ENCODE measurements at places on chromosomes 1 and 21.

DNA sequence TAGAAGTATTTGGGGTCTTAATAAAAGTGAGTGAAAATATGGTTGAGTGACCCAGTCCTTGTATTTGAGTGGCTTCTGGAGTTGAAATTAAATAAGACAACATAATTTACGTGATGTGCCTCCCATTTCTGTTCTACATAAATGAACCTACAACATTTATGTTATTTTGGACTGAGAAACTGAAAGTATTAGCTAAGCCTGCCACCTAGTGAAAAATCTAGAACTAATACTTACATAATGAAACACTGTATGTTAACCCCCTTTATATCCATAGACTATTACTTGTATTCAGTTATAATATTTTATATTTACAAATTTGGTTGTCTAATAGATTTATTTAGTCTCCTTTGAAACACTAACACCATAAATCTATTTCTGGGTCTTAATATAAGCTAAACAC is 298.9 kb downstream of the KCNT2 start:
- H3K27ac ChIP-seq = no peak overlapping the region
- no peak for DNase-seq
- H3K27me3 ChIP-seq = no peaks in the 10 kb centered on the region
- no peak overlapping the region for H3K4me3 ChIP-seq

DNA sequence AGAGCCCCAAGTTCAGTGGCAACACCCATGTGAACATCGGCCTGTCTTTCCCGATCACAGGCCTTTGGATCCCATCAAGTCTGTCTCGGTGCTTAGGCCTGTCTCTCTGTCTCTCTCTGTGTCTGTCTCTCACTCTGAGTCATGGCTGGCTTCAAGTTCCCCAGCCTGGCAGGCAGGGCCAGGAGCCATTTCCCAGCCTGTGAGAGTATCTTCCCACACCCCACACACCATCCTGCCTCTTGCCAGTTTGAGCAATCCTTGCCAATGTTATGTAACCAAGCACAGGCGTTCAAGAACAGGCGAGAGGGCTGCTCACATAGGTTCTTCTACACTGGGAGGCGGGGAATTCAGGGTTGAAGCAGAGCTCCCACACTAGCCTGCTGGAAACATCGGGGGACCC is 70.0 kb upstream of the TMEM51 start:
- no peak overlapping the region for H3K27ac ChIP-seq
- no peak for DNase-seq
- H3K4me1 ChIP-seq = no peaks in the 10 kb centered on the region
- H3K27me3 ChIP-seq = peaks cover 8% of the 10 kb centered on the region
- no peaks in the 10 kb centered on the region for H3K36me3 ChIP-seq
- H3K4me3 ChIP-seq = no peak overlapping the region

- DNase-seq = no peak
- peaks cover 65% of the 10 kb centered on the region for H3K36me3 ChIP-seq
- no peaks in the 10 kb centered on the region for H3K27me3 ChIP-seq
- H3K27ac ChIP-seq = no peak overlapping the region
- H3K4me3 ChIP-seq = no peak overlapping the region
These were observed 41.6 kb upstream of the GUCA2A start for GRCh38 chr1:42206164-42206563.

- no peak overlapping the region for H3K27ac ChIP-seq
- peaks cover 10% of the 10 kb centered on the region for H3K36me3 ChIP-seq
- H3K4me3 ChIP-seq = no peak overlapping the region
- H3K4me1 ChIP-seq = peaks cover 20% of the 10 kb centered on the region
These were observed 19.4 kb downstream of the ZBTB40 start for GRCh38 chr1:22471078-22471477.

DNA sequence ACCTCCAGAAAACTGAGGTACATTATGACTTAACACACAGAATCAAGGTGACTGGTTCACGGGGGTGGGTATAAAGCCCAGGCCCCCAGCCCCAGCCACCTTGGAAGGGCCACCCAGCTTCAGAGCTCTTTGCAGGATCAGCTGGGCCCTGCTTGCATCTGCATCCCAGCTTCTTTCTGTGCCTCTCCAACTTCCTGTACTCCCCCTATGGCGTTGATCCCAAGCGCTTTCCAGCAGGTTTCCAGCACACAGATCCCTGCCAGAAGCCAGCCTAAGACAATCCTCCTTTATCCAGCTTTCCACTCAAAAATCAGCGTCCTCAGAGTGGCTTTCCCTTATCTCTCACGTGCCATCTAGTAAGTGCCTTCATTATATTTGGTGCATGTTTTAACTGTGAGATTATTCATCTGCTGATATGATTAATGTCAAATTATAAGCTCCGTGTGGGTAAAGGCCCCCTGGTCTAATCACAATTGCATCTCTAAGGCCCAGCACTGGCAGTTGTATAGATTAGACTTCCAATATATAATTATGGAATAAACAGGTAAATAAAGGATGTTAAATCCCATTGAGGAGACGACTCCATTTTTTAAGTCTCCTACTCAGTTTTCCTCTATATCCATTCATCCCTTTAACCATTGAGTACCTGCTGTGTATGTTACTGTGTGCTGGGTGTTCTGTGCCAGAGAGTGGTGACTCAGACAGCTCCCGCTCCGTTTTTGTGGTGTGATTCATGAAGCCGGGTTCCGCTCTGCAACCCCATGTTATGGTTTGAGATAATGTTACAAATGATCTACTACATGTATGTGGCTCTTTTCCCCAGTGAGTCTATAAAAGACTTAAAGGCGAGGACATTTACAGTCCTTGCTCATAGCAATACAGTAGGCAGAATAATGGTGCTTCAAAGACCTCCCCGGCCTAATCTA is 387.6 kb downstream of the PCP4 start:
- H3K27me3 ChIP-seq = no peaks in the 10 kb centered on the region
- H3K27ac ChIP-seq = no peak overlapping the region
- no peak overlapping the region for H3K4me3 ChIP-seq
- H3K36me3 ChIP-seq = no peaks in the 10 kb centered on the region

GRCh38 chr1:9929431-9930385 is 13.5 kb downstream of the LZIC start:
- H3K27me3 ChIP-seq = no peaks in the 10 kb centered on the region
- no peak overlapping the region for H3K27ac ChIP-seq
- peaks cover 29% of the 10 kb centered on the region for H3K36me3 ChIP-seq

GRCh38 chr1:89757532-89757931 is 63.3 kb upstream of the LRRC8D start:
- H3K4me3 ChIP-seq = peak overlapping the region; percentile 79
- H3K4me1 ChIP-seq = peaks cover 29% of the 10 kb centered on the region
- no peaks in the 10 kb centered on the region for H3K27me3 ChIP-seq
- peak overlapping the region; percentile 84 for H3K27ac ChIP-seq
- peaks cover 6% of the 10 kb centered on the region for H3K36me3 ChIP-seq

- no peak overlapping the region for H3K27ac ChIP-seq
- H3K4me3 ChIP-seq = no peak overlapping the region
- no peaks in the 10 kb centered on the region for H3K4me1 ChIP-seq
- no peak for DNase-seq
These were observed 387.2 kb downstream of the NCAM2 start for GRCh38 chr21:21385404-21385803.

- no peaks in the 10 kb centered on the region for H3K36me3 ChIP-seq
- H3K27ac ChIP-seq = peak overlapping the region; percentile 78
- H3K27me3 ChIP-seq = no peaks in the 10 kb centered on the region
- H3K4me3 ChIP-seq = peak overlapping the region; percentile 38
These were observed 37.1 kb upstream of the DOCK7 start for GRCh38 chr1:62725255-62725654.

- DNase-seq = no peak
- peaks cover 4% of the 10 kb centered on the region for H3K4me1 ChIP-seq
- H3K36me3 ChIP-seq = no peaks in the 10 kb centered on the region
These were observed 26.4 kb upstream of the ROR1 start for GRCh38 chr1:63747445-63747844.

DNA sequence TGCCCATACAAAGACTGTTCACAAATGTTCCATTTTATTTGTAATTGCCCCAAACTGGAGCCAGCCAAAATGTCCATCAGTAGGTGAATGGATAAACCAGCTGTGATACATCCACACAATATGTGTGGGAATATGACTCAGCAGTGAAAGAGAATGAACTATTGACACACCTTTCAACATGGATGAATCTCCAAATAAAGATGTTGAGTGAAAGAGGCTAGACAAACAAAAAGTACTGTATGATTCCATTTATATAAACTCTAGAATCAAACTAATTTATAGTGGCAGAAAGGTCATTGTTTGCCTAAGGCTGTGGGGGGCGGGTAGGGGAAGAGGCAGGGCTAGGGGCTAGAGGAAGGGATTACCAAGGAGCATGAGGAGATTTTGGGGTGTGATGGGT is 4.5 kb downstream of the DHCR24 start:
- peaks cover 20% of the 10 kb centered on the region for H3K4me1 ChIP-seq
- H3K36me3 ChIP-seq = peaks cover 55% of the 10 kb centered on the region
- H3K27ac ChIP-seq = no peak overlapping the region
- no peaks in the 10 kb centered on the region for H3K27me3 ChIP-seq
- no peak overlapping the region for H3K4me3 ChIP-seq

GRCh38 chr1:109490029-109490933 is 3.6 kb upstream of the CYB561D1 start:
- H3K27ac ChIP-seq = no peak overlapping the region
- H3K4me1 ChIP-seq = peaks cover 15% of the 10 kb centered on the region
- no peak overlapping the region for H3K4me3 ChIP-seq

DNA sequence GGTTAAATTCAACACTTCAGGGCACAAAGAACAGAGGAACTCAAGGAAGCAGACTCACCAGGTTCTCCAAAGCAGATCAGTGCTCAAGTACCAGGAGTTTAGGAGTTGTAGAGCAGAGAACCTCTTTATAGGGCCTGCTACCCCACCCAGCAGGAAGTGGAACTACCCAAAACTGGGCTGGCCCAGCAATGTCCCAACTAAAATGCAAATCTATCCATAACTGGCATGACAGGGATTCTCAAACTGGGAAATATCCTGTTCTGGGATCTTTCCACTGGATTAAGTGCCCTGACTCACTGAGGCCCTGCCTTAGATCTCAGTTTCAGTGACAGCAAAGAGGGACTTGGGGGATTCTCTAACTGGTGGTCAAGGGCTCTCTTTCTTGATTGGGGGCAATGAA is at the start of gene SPRR2E:
Gene SPRR2E, minus strand, starts transcription at position 101 of the 400 bp plus-strand sequence. CDS start 775 bp downstream, outside the sequence.
- no peak within 1 kb of the TSS for H3K27ac ChIP-seq
- no peak for DNase-seq
- H3K36me3 ChIP-seq = no peaks in the 10 kb centered on the region
- H3K4me1 ChIP-seq = no peaks in the 10 kb centered on the region
- peaks cover 9% of the 10 kb centered on the region for H3K27me3 ChIP-seq

DNA sequence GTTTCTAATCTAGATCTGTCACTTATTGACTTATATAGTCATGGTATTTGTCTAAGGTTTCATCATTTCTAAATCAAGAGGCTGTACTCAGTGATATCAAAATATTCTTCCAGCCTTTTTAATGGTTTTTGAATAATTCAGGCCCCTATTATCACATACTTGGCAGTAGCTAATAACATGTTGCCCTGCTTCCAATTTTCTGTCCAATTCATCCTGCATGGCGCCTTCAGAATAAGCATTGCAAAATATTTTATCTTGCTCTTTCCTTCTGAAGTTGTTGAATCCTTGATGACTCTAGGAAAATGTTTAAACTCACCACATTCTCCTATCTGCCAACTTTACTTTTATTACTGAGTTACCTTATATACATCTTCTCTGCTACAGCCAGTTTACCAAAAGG is 517.2 kb upstream of the B3GALT2 start:
- H3K27ac ChIP-seq = no peak overlapping the region
- no peak for DNase-seq
- peaks cover 15% of the 10 kb centered on the region for H3K4me1 ChIP-seq

DNA sequence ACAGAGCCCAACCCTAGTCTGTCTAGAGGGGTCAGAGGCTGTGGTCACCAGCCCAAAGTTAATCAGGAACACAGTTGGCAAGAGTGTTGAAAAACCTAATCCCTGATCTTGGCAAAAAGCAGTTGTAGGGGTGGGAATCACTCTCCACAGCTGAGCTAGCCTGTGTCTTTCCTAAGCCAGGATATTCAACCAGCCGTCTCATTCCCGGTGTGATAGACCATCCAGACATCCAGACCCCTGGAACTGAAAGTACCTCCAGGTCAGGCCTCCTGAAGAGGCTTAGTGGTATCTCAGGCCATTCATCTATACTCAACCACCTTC is 4.9 kb downstream of the LHX9 start:
- H3K27ac ChIP-seq = no peak overlapping the region
- H3K27me3 ChIP-seq = peaks cover 84% of the 10 kb centered on the region
- no peak for DNase-seq
- no peak overlapping the region for H3K4me3 ChIP-seq
- peaks cover 28% of the 10 kb centered on the region for H3K4me1 ChIP-seq
- H3K36me3 ChIP-seq = no peaks in the 10 kb centered on the region

DNA sequence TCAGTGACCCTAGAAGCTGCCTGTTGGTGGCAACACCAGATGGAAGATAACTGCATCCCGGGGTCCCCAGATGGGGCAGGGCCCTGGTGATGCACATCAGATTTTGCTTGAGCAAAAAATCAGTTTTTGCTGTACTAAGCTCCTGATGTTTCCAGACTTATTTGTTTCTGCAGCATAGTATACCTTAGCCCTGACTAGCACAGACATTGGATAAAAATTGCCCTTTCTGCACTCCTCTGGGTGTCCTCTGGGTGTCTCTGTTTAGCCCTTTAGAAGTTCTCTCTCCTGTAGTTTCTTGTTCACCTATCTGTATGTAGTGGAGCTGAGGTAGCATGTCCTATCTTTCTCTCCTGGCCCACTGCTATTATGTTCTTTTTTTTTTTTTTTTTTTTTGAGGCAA is 30.3 kb upstream of the PLA2G2C start:
- H3K4me3 ChIP-seq = no peak overlapping the region
- no peaks in the 10 kb centered on the region for H3K36me3 ChIP-seq
- no peak overlapping the region for H3K27ac ChIP-seq
- peaks cover 5% of the 10 kb centered on the region for H3K27me3 ChIP-seq
- no peak for DNase-seq

DNA sequence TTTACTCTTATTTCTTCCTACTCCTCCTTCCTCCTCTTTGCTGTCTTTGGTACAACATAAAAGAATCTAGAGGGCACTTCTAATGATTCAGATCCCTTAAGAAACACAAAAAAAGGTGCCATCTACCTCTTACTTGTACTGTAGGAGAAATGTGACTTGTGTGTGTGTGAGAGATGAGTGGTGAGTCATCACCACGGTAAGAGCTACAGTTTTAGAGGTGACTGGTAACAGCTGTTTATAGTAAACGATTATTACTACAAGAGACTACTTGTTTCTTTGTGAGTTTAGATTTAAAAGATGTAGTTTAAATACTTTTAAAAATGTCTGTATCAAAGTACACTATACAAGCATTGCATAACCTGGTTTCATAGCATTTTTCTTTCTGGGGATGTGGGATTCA is 40.4 kb downstream of the SLC35D1 start:
- no peaks in the 10 kb centered on the region for H3K4me1 ChIP-seq
- H3K27me3 ChIP-seq = no peaks in the 10 kb centered on the region
- DNase-seq = no peak
- H3K27ac ChIP-seq = no peak overlapping the region
- H3K4me3 ChIP-seq = no peak overlapping the region
- H3K36me3 ChIP-seq = peaks cover 26% of the 10 kb centered on the region

DNA sequence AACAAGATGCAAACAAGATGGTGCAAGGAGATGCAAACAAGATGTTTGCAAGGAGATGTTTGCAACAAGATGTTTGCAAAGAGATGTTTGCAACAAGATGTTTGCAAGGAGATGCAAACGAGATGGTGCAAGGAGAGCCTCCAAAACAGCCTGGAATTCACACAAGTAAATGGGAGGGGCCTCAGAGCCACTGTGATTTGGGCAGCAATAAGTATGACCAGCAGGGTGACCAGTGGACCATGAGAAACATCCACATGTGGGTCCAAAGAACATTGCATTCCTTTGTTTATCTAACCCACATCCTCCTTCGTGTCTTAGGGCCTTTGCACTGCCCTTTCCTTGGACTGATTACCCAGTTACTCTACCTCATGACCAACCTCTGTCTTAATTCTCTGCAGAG is 162.9 kb downstream of the PLPP3 start:
- H3K27me3 ChIP-seq = no peaks in the 10 kb centered on the region
- H3K4me3 ChIP-seq = no peak overlapping the region
- H3K36me3 ChIP-seq = no peaks in the 10 kb centered on the region
- no peak overlapping the region for H3K27ac ChIP-seq
- H3K4me1 ChIP-seq = peaks cover 18% of the 10 kb centered on the region
- no peak for DNase-seq
